PC-9 (cell line): ENCODE measurements at places on chromosomes 7 and 10.

GRCh38 chr10:46538717-46539426 is 17.6 kb downstream of the GPRIN2 start:
- no peak for DNase-seq

- no peak for DNase-seq
Measured at GRCh38 chr10:2137549-2138174, 400.3 kb upstream of the ADARB2 start.

DNA sequence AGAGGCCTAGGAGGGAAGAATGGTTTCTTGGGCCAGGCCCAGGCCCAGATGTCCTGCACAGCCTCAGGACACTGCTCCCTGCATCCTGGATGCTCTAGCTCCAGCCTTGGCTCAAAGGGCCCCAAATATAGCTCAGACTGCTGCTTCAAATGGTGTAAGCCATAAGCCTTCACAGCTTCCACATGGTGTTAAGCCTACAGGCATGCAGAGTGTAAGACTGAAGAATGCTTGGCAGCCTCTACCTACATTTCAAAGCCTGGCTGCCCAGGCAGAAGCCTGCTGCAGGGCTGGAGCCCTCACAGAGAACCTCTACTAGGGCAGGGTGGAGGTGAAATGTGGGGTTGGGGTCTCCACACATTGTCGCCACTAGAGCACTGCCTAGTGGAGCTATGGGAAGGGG is 118.1 kb downstream of the TPK1 start:
- no peak for DNase-seq

DNA sequence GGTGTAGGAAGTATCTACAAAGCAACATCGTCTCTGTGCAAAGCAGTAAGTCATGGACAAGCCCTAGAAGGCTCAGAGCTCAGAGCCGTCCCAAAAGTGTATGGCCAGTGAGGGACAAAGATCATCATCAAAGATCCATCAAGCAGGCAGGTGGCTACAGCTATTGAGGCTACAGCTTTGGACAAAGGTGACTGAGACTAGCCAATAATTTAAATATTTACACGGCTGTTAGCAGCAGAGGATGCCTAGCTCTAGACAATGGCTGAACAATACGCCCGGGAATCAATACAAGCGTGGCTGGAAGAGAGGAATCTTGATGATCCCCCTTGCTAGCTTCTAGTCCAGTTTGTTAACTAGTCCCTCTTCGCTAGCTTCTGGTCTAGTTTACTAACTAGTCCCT is 17.9 kb downstream of the NMT2 start:
- no peak for DNase-seq
